NCI-H345 (cell line): ENCODE measurements at places on chromosomes 6 and 20.

- DNase-seq = no peak
These were observed 20.7 kb downstream of the METTL24 start for GRCh38 chr6:110337486-110337885.

DNA sequence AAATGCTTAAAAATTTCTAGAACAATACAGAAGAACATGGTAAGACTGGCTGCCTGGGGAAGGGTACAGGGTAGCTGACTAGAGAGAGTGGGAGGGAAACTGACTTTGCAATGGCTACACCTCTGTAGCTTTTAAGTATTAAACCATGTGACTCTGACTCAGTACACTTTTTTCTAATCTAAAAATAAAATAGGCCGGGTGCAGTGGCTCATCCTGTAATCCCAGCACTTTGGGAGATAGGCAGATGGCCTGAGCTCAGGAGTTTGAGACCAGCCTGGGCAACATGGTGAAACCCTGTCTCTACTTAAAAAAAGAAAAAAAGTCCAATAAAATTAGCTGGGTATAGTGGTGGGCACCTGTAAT is 18.5 kb downstream of the ATP9A start:
- DNase-seq = no peak

GRCh38 chr6:35011096-35012041 is 122.3 kb downstream of the ANKS1A start:
- no peak for DNase-seq

- no peak for DNase-seq
These were observed 157.0 kb downstream of the MTHFD1L start for GRCh38 chr6:151022492-151022891.

DNA sequence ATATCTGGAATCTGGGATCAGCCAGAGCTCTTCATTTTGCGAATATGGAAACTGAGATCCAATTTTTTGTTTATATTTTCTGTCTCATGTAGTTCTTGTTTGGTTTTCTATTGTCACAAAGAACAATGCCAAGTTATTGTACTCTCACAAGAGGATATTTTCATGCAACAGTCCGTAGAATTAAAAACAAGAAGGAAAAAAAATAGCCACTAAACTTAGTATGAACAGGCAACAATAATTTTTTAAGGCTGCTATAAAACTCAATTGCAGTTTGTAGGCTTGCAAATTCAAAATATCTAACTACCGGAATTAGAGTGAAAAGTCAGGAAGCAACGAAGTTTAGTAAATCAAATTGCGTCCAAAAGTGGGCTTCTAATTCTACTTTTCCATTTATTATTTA is 1.2 kb downstream of the POPDC3 start:
- no peak for DNase-seq

- DNase-seq = no peak
These were observed 74.6 kb downstream of the PHACTR3 start for GRCh38 chr20:59678951-59679350.

- no peak for DNase-seq
These were observed 15.1 kb upstream of the NXT1 start for GRCh38 chr20:23335521-23335920.
